AG10803 (cell line): ENCODE measurements at places on chromosomes 2 and 18.

DNA sequence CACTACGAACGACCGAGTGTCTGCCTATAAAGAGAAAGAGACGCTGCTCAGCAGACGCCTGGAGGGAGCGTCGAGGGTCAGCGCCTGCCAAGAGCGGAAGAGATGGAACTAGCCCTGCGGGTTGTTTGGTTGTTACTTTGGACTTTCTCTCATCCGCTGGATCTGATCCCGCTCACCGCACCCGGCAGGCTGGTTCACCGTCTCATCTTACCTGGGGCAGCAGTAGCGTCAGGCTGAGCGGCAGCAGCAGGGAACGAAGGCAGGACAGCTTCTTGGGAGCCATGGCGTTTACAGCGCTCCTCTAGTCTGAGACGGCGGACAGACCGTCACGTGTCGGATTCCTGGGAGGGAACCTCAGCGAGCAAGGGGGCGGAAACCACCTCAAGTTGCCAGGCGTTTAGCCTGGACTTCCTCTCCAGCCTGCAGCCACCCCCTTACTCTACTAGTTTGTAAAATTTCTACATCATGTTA, 1.9 kb downstream of the GLB1L start:
- no peak for DNase-seq

GRCh38 chr2:88735853-88736252, 44.4 kb downstream of the RPIA start:
- no peak for DNase-seq

DNA sequence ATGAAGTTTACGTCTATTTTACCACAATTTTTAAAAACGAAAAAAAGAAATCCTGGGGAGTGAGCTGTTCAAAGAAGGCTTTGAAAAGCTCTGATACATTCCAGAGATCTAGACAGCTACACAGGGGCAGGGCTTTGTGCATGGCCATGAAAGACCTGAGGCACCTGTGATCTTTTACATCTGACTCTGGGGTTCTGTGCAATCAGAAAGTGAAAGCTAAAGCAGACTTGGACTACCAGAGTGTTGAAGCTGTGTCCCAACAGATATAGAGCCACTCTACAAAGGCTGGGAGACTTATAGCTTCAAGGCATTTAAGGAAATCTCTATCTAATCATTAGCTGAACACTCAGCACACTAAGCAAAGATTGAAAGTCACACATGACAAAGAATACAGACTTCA, 34.1 kb downstream of the PARD6G start:
- no peak for DNase-seq

- peak; percentile 8 for DNase-seq
Observed at GRCh38 chr18:50356036-50356945, 18.6 kb upstream of the SKA1 start.

DNA sequence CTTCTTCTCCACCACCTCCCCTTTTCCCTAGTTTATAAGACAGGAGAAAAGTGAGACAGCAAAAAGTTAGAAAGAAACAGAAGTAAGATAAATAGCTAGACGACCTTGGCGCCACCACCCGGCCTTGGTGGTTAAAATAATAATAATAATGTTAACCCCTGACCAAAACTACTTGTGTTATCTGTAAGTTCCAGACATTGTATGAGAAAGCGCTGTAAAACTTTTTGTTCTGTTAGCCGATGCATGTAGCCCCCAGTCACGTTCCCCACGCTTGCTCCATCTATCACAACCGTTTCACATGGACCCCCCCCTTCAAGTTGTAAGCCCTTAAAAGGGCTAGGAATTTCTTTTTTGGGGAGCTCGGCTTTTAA, 1.5 kb upstream of the BUB1 start:
- DNase-seq, result no peak

GRCh38 chr2:219142329-219142728, 18.3 kb downstream of the NHEJ1 start:
- DNase-seq, result peak; percentile 97

GRCh38 chr2:24785671-24786321, 7.4 kb downstream of the PTRHD1 start:
- DNase-seq, result no peak

DNA sequence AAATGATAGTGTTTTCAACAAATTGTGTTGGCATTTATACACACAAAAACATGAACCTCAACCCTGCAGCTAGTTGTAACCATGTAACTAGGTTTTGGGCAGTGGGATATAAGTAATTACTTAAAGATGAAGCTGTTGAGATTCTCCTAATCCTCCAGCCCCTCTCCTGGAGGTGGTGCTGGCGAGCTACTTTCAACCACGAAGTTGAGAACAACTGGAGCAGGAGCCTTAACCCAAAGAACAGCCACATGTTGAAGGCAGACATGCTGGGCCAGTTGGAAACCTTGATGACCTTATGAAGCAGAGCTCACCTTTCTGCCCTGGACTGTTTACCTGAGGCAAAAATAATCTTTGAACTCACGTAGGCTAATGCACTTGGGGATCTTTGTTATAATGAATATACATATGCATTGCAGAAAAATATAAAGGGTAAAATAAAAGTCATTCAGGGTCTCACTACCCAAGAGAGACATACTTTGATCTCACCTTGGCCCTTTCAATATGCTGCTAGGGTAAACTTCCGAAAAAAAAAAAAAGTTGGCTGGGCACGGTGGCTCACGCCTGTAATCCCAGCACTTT, 89.6 kb upstream of the NPAS2 start:
- peak; percentile 77 for DNase-seq

DNA sequence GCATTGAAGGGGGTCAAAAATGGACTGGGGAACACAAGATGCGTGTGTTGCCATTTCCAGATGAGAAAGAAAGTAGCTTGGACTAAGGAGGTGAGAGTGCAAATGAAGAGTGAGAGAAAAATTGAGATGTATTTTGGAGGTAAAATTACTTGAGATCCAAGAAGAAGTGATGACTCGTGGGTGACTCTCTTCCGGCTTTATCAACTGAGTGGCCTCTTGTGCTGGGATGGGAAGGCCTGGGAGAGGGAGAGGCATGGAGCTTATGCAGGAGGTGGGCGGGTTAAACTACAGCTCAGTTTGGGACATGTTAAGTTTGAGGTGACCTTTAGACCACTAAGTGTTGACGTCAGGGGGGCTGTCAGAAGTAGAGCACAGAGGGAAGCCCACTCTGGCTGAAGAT, 34.9 kb downstream of the SULT1C2 start:
- DNase-seq, result peak; percentile 15
